Naive B cell (primary cell): ENCODE measurements at places on chromosomes 6 and 20.

DNA sequence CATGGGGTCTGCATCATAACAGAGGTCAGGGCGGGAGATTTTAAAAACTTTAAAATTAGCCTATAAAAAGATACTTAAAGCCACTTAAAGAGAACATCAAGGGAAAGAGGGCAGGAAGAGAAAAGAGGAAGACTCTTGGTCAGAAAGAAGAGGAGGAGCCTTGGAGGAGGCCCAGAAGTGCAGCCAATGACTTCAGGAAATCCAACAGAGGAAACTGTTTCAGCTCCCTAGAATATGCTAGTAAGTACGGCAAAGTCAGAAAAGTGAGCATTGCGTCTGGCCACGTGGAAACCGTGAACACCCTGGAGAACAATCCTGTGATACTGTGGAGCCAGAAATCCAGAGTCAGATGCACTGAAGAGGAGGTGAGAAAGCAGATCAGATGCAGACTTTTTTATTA, 22.5 kb upstream of the NHSL1 start:
- no peak for DNase-seq

DNA sequence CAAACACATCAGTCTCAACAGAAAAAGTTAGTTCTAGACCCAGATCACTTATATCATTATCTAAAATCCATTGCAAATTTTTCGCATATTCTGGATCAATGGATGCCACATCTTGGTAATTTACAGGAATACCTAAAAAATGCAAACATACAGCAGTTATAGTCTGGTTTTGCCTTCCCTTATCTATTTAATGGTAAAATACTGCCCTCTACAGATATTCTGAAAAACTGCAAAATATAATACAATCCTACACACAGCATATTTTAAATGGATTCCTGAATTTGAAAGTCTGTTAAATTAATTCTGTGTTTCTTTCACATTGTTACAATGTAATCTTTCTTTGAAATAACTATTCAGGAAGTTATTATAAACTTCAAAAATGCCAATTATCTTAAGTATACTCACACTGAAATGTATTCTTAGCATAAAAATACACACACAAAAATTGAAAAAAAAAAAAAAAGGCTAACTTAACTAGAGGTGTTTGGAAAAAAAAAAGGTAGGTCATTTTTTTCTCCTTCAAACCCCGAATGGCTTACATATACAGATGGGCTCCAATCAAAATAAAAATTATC, 88.4 kb downstream of the HACE1 start:
- no peak for DNase-seq

DNA sequence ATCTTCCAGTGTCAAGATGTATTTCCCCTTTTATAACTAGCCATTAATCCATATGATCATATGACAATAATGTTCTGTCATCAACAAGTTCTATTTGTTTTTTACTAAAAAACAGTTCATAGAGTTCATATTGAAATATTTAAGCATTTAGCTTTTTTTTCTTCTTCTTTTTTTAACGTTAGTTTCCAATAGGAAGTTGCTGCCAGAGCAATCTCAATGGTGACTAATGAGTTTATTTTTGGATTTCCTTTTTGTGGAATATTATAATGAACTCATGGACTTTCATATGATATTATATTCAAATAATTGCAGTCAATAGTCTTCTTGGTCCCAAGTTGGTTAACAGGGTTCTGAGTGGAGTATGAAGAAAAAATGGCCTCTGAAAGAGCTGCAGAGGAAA, 343.3 kb downstream of the BCKDHB start:
- no peak for DNase-seq

GRCh38 chr6:24583463-24584381, 62.3 kb downstream of the KIAA0319 start:
- DNase-seq, result peak; percentile 57

GRCh38 chr6:106536357-106536756, 92.9 kb downstream of the RTN4IP1 start:
- no peak for DNase-seq

- no peak for DNase-seq
These were observed 54.8 kb upstream of the MAP7 start for GRCh38 chr6:136604928-136605510.

DNA sequence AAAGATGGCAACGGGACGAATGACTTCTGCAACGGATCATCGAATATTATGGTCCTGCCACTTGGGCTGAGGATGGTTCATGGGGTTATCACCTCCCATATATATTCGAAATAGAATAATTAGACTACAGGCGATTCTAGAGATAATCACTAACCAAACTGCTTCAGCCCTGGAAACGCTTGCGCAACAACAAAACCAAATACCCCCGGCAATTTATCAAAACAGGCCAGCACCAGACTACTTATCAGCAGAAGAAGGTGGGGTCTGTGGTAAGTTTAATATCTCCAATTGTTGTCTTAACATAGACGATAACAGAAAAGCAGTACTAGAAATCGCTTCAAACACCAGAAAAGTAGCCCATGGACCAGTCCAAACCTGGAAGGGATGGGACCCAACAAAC, 31.0 kb upstream of the ULBP3 start:
- DNase-seq, result no peak
